WTC11 (cell line): ENCODE measurements at places on chromosomes 16 and 17. TPM values are rescaled to one million over a fixed set of nuclear protein-coding genes. Genes with fewer than 3 reads are reported as not detected.
A peak's percentile ranks its signal among the peaks of the same experiment; 100 is the strongest.

- no peak for DNase-seq
These were observed 29.5 kb downstream of the DRC3 start for GRCh38 chr17:18002171-18002570.

GRCh38 chr16:3283543-3284447 lies 504 bp downstream of the ZNF263 start:
- DNase-seq = peak; percentile 20

- DNase-seq = no peak
These were observed 164.5 kb upstream of the CHMP6 start for GRCh38 chr17:80826955-80827645.

- no peak for DNase-seq
These were observed 36.6 kb downstream of the C16orf78 start for GRCh38 chr16:49410226-49410625.

GRCh38 chr17:62601471-62601870 lies 26.0 kb upstream of the MRC2 start:
- no peak for DNase-seq

DNA sequence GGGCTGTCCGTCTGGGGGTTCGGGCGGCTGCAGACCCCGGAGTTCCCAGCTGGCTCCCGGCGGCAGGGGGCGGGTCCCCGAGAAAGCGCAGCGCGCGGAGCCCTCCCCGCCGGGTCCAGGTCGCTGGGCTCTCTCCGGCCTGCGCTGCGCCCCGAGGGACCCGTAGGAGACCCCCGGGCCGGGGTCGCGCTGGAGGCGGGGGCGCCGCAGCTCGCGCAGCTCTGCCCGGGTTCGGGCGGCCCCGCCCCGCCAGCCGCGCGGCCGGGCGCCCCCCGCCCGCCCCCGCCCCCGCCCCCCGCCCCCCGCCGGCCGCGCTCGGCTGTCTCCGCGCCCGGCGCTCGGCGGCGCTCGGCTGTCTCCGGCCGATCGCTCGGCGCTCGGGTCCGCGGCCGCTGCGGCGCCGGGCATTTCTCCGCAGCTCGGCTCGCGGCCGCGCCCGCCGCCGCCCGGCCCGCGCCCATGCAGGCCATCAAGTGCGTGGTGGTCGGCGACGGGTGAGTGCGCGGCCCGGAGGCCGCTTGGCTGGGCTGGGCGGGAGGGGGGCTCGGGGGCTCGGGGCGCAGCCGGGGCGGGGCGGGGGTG lies at the start of gene RAC3:
Gene RAC3 (plus strand): TSS at position 376 of the 582 bp plus-strand sequence. CDS start 84 bp downstream, at position 460.
- DNase-seq = peak; percentile 56

DNA sequence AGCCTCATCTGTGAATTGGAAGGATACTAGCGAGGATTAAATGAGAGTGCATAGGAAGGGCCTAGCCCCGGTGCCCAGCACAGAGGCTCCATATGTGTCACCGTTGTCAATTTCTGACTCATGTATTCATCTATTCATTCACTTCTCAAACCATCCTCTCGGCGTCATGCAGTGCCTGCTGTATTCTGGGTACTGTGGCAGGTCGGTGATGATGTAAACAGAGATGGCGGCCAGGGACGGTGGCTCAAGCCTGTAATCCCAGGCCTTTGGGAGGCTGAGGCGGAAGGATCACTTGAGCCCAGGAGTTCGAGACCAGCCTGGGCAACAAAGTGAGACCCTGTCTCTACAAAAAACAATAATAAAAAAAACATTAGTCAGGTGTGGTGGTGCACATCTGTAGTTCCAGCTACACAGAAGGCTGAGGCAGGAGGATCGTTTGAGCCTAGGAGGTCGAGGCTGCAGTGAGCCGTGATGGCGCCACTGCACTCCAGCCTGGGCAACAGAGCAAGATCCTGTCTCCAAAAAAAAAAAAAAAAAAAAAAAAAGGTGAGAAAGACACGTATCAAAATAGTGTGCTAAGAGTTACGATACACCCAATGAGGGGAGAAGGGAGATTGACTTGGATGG lies 4.3 kb upstream of the PPP1R1B start:
- no peak for DNase-seq

DNA sequence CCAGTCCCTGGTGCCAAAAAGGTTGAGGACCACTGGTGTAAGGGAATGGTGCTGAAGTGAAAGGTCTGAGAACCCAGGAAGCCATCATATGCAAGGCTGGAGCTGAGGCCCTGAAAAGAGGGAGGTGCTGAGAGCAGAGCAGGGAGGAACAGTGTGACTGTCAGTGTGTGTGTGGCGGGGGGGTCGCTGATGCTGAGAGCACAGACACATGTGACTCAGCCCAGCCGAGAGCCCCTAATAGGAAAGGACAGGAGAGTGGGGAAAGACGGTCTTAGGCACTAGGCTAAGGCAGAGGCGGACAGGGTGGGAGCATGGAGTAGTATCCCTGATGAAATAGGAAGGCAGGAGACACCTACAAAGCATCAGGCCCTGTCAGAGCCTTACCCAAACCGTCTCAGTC lies 1.2 kb downstream of the B9D1 start:
- DNase-seq = no peak

DNA sequence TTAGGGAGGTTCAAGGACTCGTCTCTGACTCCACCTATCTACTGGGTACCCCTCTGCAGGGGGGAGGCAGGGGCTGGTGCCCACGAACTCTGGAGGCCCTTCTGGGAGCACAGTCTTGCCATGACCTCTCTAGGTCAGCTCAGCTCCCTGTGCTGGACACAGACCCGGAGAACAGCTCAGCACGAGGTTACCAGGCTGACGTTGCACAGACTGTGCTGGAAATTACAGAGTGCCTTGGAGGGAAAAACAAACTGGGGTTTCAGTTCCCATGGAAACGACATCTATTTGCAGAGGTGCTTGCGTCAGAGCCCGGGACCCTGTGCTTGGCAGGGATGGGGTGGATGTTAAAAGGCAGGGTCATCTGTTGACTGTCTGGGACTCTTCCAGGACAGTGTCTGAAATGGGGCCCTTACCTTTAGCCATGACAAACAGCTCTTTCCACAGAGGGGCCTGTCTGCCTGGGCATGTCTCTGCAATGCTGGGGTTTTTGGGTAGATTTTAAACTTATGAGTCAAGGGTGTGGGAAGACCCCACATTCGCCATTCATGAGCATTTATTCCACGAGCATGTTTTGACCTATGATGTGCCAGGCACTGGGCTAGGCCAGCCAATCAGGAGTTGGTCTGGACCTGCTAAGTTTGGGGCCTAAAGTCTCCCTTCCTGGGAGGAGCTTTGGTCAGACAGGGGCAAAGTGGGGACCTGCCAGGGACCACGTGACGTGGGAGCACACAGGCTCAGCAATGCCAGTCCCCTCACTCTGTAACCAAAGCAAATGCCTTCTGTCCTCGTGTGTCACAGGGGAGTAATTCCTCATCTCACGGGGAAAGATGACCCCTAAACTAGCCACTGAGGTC lies 22.5 kb downstream of the CCR7 start:
- DNase-seq = peak; percentile 7

- no peak for DNase-seq
These were observed 186.4 kb upstream of the CHMP6 start for GRCh38 chr17:80805032-80805751.

- no peak for DNase-seq
These were observed 38.5 kb upstream of the CORO6 start for GRCh38 chr17:29661213-29661612.

- no peak for DNase-seq
These were observed 37.4 kb upstream of the TMC5 start for GRCh38 chr16:19380328-19380727.

- no peak for DNase-seq
These were observed 361.3 kb downstream of the PMP22 start for GRCh38 chr17:14903854-14904253.

DNA sequence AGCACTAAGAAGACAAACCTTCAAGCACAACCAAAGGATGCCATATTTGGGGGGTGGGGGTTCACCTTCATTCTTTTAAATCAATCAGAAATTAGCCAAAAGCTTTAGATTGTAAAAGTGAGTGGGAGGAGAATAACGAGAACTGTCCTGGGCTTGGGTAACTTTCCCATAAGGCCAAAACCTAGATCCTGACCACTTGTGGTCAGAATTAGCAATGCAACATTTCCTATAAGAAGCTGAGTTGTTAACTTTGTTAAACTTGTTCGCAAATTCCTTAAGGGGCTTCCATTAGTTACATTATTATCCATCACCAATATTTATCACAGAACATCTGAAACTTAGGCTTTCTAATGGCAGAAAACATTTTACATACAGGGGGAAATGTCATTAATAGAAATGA lies 25.1 kb downstream of the STAT5B start:
- no peak for DNase-seq

DNA sequence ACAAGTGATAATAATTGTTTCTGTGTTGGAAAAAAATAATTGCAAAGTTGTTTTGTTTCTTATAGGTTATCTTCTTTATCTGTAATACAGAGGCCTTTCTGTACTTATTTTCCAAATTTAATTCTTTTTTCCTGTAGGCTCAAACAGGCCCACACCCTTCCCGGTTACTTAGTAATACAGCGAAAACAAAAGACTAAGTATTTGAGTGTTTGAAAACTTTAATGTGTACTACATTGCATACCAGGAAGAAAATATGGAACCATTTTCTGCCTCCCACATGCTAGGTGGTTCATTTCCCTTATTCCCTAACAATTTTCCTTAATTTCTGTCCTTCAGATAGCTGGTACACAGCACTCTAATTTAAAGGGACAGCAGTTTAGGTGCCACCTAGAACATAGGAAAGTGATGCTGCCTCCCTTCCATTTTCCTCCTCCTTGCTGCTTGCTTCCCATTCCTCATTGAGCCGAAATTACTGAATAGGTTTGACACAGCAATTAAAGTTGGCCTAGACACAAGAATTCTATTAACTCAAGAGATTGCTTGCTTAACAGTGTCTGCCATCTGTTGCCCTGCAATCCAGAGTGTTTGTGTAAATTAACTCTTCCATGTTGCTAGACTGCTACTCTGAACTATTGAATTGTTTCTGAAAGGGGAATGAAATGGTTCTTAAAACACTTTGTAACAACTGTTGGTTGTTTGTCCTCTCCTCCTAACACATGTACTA lies 24.2 kb downstream of the CYB5B start:
- no peak for DNase-seq

- DNase-seq = no peak
These were observed at the start of gene FOXF1 for GRCh38 chr16:86510465-86511261. Gene FOXF1 (plus strand): TSS chr16:86510527. CDS start chr16:86510570, 43 bp downstream.

DNA sequence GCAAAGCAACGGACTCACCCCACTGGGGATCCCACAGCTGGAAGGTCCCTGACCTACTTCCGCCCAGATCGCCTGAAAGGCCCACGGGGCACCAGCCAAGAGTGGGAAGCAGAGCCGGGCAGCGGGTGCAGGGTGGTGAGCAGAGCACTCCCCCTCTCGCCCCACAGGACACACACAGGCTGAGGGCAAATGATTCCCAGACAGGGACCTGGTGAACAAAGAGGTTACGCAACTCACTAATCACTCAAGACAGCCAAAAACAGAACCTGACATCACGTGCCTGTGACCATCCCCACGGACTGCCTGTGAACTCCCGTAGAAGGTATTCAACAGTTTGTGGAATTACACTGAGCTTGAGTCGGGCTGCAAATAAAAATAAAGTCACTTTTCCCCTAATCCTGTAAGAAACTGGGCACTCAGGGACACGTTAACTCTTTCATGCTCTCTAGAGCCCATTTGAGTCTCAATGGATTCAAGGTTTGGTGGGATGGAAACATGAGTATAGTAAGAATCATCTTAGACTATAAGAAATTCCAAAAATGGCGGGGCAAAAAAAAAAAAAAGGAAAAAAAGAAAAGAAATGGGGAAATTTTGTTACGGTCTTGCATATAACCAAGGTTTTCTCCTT lies 396.1 kb downstream of the SOX9 start:
- no peak for DNase-seq

- DNase-seq = peak; percentile 67
These were observed 330.0 kb upstream of the PMFBP1 start for GRCh38 chr16:72501739-72502593.

- DNase-seq = no peak
These were observed 30.9 kb downstream of the SOCS1 start for GRCh38 chr16:11224894-11225676.

- no peak for DNase-seq
These were observed 32.8 kb downstream of the GLG1 start for GRCh38 chr16:74574146-74574545.

- no peak for DNase-seq
These were observed 8.3 kb downstream of the ABCC3 start for GRCh38 chr17:50642722-50643656.

GRCh38 chr17:63987221-63988126 lies 10.7 kb upstream of the PRR29 start:
- DNase-seq = no peak

- DNase-seq = no peak
These were observed 1.1 kb downstream of the NAA38 start for GRCh38 chr17:7856011-7856810.

TPSAB1 gene
- total RNA-seq = 0.53 TPM in 1 of 3 replicates, not detected in the others

ZNF385C gene
- total RNA-seq = 3.1 to 4.5 TPM (median 3.7 TPM) in 3 replicates

CIBAR2 gene
- not detected in 3 replicates for total RNA-seq

DEXI gene
- total RNA-seq = 33.7 to 42.1 TPM (median 37.7 TPM) in 3 replicates

CA7 gene
- 1.4 to 2.2 TPM (median 1.6 TPM) in 3 replicates for total RNA-seq

FOXC2 gene
- 0.18 to 0.28 TPM (median 0.21 TPM) in 3 replicates for total RNA-seq

C17orf113 gene
- 1.9 to 2.8 TPM (median 2.5 TPM) in 3 replicates for total RNA-seq

NME3 gene
- total RNA-seq = 86.8 to 106 TPM (median 103 TPM) in 3 replicates

POLR3K gene
- total RNA-seq = 37.9 to 40.1 TPM (median 38.6 TPM) in 3 replicates

ALOXE3 gene
- 0.48 to 0.81 TPM (median 0.62 TPM) in 3 replicates for total RNA-seq

PRAC2 gene
- total RNA-seq = 8.0 to 22.3 TPM (median 9.2 TPM) in 3 replicates

ERBB2 gene
- total RNA-seq = 153 to 209 TPM (median 158 TPM) in 3 replicates
